Activated CD4-positive, alpha-beta memory T cell treated with anti-CD3 and anti-CD28 coated beads, Interleukin-2, amount 10 ng/mL, durations not matched to agents 7 days and 5 days (primary cell): ENCODE measurements at places on chromosomes 4 and X. TPM values are rescaled to one million over a fixed set of nuclear protein-coding genes. Genes with fewer than 3 reads are reported as not detected.

DNA sequence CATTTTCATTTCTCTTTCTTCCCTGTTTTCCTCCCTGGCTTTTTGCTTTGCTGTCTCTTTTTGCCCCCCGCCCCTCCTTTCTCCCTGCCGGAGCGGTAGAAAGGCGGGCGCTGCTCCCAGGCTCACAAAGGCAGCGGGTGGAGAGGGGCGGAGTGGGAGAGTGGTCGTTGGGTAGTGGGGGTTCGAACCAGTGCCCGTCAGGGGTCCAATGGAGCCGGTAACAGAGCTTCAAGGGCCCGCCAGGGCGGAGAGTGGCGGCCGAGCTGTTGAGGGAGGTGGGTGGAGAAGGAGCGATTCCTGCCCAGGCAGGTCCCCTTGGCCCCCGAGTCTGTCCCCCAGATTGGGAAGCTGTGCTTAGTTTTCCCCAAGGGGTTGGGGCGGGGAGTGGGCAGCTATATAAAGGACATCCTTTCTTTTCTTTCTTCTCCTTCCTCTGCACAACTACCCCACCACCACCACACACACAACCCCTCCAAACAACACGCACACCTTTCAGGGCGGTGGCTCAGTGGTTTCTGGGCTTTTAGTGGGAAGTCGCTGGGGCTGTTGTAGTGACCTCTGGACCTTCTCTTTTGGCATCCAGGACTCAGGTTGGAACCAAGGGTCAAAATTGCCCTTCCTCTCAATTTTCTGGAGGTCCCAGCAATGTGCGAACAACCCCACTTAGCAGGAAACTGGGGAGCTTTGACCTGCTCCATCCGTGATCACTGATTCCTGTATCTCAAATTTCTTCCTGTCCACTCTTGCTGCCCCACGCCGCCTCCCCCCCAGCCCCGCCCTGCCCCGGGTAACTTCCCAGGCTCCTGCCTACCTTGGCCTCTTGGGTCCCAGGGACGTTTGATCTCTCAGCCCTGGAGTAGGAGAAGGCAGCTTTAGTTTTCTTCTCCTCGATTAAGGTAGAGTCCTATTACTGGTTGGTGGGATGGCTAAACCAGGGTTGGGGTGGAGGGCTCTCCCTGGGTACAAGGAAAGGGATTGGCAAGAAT is 1.9 kb downstream of the EFNB1 start:
- H3K36me3 ChIP-seq: no peaks in the 10 kb centered on the region
- no peak overlapping the region for H3K27ac ChIP-seq
- H3K4me3 ChIP-seq: peak overlapping the region; percentile 74
- no peak for DNase-seq

The PAGE1 gene
- total RNA-seq: not detected

The CXCL11 gene
- total RNA-seq: 0.28 TPM

DNA sequence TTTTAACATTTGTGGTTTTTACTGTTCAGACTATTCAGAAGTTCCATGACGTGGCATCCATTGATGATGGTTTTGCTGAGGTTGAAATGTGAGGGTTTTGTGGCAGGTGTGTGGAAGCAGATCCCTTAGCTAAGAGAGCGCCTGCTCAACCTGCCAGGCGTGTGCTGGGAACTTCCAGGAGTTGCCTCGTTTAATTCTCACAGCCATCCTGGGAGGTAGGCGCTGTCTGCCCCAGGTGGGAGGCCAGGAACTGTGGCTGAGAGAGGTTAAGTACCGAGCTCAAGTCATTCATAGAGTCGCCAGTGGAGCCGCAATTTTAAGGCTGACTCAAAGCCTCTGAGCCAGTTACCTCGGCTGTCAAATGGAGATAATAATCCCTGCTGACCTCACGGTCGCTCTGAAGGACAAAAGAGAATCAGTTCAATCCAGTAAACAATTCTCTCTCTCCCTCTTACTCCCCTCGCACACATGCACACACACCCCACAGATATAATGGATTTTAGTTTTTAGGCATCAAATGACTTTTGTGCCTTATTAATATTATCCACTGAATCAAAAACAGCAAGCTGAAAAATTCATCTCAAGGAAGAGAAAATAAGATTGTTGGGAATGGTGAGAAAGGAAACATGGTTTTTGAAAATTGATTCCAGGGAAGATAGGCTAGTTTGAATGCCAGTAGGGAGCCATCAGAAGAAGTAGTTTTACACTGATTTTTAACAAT is 171.3 kb downstream of the PTTG2 start:
- H3K27me3 ChIP-seq: peaks cover 4% of the 10 kb centered on the region
- H3K27ac ChIP-seq: peak overlapping the region; percentile 91
- H3K4me1 ChIP-seq: peaks cover 80% of the 10 kb centered on the region

- H3K4me3 ChIP-seq: no peak overlapping the region
- no peaks in the 10 kb centered on the region for H3K27me3 ChIP-seq
- no peak overlapping the region for H3K27ac ChIP-seq
- no peaks in the 10 kb centered on the region for H3K4me1 ChIP-seq
- no peaks in the 10 kb centered on the region for H3K36me3 ChIP-seq
Observed at GRCh38 chr4:5027346-5027745, 8.1 kb upstream of the CYTL1 start.

- peaks cover 2% of the 10 kb centered on the region for H3K27me3 ChIP-seq
- no peak overlapping the region for H3K27ac ChIP-seq
- peak; percentile 40 for DNase-seq
- peaks cover 8% of the 10 kb centered on the region for H3K4me1 ChIP-seq
Observed at GRCh38 chr4:39446842-39447573, 11.7 kb downstream of the RPL9 start.

The MAOB gene
- not detected for total RNA-seq

DNA sequence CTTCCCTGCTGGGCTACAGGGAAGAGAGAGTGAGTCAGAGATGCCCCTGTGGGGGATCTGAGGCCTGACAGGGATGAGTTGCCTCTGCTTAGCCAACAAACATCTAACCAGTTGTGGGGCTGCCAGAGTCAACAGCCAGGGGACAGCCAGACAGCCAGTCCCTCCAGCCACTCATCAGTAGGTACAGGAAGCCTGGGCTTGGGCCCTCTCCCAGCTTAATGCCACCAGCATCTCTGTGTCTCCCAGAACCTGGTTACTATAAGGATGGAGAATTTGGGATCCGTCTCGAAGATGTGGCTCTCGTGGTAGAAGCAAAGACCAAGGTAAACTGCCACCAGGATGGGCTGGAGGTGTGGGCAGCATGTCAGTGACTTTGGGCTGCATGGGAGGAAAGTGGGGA is 17.3 kb upstream of the SASH3 start:
- H3K4me1 ChIP-seq: peaks cover 53% of the 10 kb centered on the region
- DNase-seq: no peak
- no peak overlapping the region for H3K4me3 ChIP-seq
- H3K36me3 ChIP-seq: peaks cover 17% of the 10 kb centered on the region

GRCh38 chrX:119604766-119605463 is 1.3 kb downstream of the NKRF start:
- peaks cover 38% of the 10 kb centered on the region for H3K4me1 ChIP-seq
- no peak for DNase-seq
- H3K36me3 ChIP-seq: peaks cover 10% of the 10 kb centered on the region
- peak overlapping the region; percentile 83 for H3K27ac ChIP-seq

The USP17L28 gene
- total RNA-seq: not detected

The GTPBP6 gene
- 46.2 TPM for total RNA-seq

GRCh38 chr4:153081693-153082092 is 122.5 kb upstream of the TRIM2 start:
- H3K27ac ChIP-seq: no peak overlapping the region
- peaks cover 42% of the 10 kb centered on the region for H3K27me3 ChIP-seq
- no peak for DNase-seq
- no peak overlapping the region for H3K4me3 ChIP-seq
- H3K4me1 ChIP-seq: peaks cover 22% of the 10 kb centered on the region

- H3K27me3 ChIP-seq: no peaks in the 10 kb centered on the region
- peaks cover 83% of the 10 kb centered on the region for H3K4me1 ChIP-seq
- no peak for DNase-seq
- H3K4me3 ChIP-seq: no peak overlapping the region
Observed at GRCh38 chr4:99853190-99853589, 36.6 kb downstream of the DAPP1 start.

The CYSLTR1 gene
- 14.4 TPM for total RNA-seq

- H3K27ac ChIP-seq: no peak overlapping the region
- peaks cover 23% of the 10 kb centered on the region for H3K4me1 ChIP-seq
- no peak overlapping the region for H3K4me3 ChIP-seq
- no peaks in the 10 kb centered on the region for H3K27me3 ChIP-seq
- DNase-seq: no peak
Observed at GRCh38 chr4:2289955-2290333, 28.0 kb upstream of the MXD4 start.
